ENCODE measurements at places on chromosomes 3 and 15.
A peak's percentile ranks its signal among the peaks of the same experiment; 100 is the strongest.

DNA sequence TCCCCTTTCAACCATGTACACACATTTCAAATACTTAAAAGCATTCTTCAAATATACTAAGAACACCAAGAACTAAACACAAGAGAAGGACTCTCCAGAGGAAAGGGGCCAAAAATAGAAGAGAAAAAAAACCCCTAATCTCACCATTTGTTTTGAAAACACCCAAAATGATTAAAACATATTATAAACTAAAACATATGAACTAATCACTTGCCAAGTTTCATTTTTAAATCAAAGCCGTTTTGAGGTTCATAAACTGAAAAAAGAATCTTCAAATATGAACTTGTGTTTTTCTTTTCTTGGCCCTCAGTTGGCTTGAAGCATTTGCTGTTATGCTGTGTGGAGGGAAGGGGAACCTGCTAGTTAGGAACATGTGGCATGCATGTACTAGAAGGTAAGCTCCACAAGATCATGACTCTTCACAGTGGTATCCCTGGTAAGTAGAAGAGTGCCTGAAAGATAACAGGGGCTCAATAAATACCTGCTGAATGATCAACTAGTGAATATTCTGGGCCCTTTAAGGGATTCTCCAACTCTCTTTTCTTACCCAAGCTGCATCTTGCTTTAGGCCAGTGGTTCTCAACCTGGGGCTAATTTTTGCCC, 224.5 kb downstream of the TIGIT start:
- DNase-seq = no peak

- no peak for DNase-seq
These were observed 975 bp downstream of the PCSK6 start for GRCh38 chr15:101488300-101489164.

DNA sequence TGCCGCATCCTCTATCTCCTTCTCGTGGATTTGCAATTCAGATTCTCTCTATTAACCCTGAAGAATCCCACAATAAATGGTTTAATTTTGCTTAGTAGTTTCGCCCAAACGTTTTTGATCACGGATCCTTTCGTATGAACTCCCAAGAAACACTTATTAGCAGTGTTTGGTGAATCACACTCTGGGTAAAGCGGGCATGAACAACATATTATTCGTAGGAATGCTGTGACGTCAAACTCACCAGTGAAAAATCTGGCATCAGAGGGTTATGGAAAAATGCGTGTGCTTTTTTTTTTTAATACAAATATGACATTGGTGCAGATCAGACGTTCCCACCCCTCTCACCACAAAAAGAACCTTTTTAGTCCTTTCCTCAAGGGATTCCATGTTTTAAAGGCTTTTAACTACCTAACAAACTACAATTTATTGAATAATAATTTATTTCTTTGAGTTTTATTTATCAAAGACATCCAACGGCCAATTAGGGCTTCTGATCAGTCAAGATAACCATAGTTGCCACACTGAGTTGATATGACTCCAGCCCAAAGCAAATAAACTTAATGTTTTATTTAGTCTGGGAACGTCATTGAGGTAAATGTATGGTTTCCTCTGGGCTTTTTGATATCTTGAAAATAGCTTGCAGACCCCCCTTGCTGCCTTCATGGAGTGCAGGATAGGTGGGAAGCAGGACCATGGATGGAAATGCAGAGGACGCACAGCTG, 45.5 kb upstream of the CGNL1 start:
- no peak for DNase-seq

DNA sequence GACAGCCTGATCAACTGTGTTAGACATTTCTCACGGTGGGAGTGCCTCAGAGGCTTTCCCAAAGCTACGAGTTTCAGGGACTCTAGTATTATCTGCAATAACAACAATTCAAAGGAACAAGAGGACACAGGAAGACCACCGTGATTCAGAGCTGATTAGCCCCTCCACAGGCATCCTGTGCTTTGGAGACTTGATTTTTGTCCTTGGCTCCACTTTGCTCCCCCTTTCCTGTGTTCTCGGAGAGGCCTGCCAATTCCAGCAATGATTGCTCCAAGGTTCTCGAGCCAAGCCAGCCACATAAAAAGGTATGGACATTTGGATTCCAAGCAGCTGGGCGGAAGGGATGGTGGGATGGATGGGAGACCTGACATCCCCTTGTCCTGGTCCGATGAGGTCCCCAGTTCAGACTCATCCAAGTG, 14.3 kb downstream of the EHD4 start:
- DNase-seq = no peak

- no peak for DNase-seq
These were observed 6.2 kb upstream of the TMF1 start for GRCh38 chr3:69058180-69058946.

DNA sequence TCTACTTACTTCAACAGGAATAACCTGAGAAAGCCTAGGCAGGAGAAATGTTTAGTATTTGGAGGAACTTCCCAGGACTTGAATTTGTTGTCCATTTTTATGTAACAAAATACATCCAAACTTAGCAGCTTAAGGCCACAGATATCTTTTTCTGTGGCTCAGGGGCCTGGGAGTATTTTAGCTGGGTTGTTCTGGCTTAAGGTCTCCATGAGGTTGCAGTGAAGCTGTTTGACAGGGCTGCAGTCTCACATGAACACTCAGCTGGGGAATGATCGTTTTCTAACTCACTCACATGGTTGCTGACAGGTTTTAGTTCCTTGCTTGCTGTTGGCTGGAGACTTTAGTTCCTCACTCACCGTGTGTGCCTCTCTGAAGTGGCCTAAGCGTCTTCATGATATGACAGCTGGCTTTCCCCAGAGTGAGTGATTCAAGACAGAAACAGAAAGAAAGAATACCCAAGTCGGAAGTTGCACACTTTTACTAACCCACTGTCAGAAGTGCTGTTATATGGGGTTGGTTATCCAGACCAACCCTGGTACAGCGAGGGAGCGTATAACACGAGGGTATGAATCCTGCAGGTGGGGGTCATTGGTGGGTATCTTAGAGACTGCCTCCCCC, 229.7 kb upstream of the TBL1XR1 start:
- DNase-seq = no peak

GRCh38 chr3:66367979-66368378, 132.8 kb downstream of the LRIG1 start:
- no peak for DNase-seq

DNA sequence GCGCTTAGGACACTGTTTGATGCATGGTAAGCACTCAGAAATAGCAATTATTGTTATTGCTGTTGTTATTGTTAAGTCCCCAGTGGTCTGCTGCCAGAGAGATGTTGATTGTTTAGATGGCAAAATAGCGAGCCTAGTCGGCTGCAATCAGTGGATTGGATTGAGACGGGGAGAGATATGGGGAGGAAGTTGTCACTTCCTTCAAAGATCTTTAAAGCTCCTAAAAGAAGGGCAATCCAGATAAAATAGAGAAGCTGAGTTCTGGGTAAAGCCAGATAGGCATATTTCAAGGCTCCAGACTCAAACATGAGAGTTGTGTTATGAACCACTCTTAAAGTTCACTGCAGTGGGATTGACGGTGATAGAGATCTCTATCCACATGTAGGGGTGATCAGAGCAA, 64.5 kb downstream of the RYR3 start:
- no peak for DNase-seq

GRCh38 chr3:104614564-104614963, 752.1 kb upstream of the ALCAM start:
- DNase-seq = no peak

GRCh38 chr3:148175214-148175613, 522.5 kb upstream of the AGTR1 start:
- no peak for DNase-seq

DNA sequence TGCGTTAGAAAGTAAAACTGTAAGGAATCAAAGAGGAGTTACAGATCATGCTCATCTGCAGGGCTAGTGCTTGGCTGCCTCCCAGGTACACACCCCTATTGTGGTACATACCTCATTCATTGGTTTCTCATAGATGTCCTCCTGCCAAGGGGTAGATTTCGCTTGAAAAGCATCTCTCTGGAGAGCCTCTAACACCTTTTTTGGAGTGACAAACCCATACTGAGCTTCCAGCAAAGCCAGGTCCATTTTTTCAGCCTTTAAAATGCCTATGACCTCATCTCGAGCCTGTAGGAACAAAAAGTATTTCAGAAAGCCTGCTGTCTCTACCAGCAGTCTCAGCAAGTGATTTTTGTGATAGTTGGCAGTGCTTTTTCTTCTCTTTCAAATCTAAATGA, 112.1 kb downstream of the CMSS1 start:
- peak; percentile 46 for DNase-seq

DNA sequence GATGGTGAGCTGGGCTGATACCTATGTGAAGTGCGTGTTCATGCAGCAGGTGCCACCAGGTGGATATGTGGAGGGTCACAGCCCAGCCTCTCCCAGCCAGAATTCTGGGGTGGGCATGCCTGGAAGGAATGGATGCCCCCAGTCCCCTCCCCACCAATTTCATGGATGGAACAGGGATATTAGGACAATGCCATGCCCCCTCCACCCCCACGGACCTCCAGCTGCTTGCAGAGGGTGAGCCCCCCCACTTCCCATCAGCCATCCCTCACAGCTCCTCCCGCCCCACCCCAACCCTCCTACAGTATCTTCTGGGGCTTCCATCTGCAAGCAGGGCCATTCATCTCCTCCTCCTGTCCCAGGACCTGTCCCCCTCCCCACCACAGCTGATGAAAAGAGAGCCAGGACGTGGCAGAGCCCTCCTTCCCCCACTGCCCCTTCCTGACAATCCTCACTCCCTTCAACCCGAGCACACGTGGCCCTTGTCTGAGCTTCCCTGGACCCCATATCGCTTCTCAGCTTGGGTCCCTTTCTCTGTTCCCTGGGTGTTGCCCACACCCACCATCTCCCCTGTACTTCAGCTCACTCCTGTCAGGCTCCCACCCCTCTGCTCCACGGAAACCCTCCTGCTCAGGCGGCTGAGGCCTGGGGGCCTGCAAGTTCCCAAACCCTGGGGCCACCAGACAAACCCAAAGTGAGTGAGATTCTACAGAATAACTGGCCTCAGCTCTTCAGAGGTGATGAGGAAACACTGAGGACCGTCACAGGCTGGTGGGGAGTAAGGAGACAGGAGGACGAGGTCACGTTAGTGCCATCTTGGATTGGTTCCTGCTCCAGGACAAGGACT, 2.8 kb upstream of the SEMA3G start:
- peak; percentile 12 for DNase-seq

GRCh38 chr3:133113927-133114597, 75.9 kb downstream of the TMEM108 start:
- no peak for DNase-seq

- no peak for DNase-seq
These were observed 208.3 kb downstream of the TJP1 start for GRCh38 chr15:29613951-29614382.

DNA sequence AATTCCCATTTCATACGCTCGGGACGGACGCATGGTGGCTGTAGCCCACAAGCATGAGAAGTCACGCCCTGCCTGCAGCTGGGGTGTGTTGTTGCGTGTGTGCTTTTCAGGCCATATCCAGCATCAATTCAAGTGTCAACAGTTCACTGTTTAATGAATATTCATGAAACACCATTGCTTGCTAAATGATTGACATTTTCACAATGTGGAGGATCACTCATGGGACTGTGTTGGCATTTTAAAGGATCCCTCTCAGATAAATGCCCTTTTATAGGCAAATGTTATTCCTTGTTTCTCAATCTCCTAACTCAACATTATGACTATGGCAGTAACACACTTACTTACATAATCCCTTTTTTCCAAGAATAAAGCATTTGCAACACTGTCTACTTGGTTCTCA, 511.3 kb downstream of the GABRG3 start:
- DNase-seq = no peak

DNA sequence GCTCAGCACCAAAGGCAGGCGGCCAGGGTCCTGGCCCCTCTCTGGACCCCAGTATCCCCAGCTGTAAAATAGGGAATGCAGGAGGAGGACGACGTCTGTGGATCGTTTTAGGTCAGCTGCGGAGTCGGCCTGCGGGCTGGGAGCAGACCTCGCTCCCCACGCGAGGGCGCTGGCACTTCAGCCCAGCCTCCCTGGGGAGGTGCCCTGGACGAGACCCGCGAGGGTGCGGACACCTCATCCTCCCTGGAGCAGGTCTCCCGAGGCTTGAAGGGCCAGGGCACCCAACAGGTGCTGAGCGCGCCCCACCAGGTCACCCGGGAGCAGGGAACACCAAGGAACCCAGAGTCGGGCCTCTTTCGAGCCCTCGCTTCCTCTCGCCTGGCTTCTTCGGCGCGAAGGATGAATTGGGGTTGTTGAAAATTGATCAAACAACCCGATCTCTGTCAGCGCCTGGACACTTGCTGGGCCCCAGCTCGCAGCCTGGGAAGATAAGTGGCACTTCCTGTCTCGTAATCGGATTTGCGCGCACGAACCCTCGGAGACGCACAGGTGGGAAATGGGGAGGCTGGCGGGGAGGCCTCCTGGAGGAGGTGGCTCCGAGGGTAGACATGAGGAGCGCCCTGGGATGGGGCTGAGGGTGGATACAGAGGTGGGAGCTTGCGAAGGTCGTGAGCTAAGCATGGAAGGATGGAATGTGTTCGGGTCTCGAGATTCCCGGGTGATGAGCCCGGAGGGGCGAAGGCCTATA, 588 bp upstream of the VIPR1 start:
- DNase-seq = peak; percentile 50

GRCh38 chr15:89175617-89176191, 45.7 kb downstream of the RLBP1 start:
- no peak for DNase-seq

GRCh38 chr3:123084738-123085237, 18.0 kb downstream of the PDIA5 start:
- DNase-seq = no peak

DNA sequence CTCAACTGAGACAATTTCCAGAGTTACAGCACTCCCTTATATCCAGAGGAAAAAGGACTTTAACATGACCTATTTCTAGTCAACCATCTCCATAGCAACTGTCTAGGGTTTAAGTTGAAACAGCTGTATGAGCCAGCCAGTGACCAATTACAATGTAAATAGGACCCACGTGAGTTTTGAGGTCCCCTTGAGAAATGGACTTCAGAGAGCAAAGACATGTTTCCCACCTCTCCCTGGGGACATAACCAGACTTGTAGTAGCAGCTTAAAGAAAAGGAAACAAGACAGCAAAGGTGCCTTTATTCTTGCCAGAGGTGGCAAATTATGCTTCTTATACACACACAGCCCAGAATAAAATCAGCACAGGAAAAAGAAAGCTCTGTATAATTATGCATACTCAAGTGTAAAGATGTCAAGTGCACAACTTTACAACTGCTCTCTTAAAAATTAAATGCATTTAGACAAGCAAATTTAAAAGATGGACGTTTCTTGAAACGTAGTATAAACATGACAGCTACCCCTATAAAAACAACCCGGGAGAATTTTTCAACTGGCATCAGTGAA, 40.2 kb downstream of the SUMF1 start:
- no peak for DNase-seq

- DNase-seq = no peak
These were observed 58.6 kb downstream of the PRICKLE2 start for GRCh38 chr3:64166584-64167162.

DNA sequence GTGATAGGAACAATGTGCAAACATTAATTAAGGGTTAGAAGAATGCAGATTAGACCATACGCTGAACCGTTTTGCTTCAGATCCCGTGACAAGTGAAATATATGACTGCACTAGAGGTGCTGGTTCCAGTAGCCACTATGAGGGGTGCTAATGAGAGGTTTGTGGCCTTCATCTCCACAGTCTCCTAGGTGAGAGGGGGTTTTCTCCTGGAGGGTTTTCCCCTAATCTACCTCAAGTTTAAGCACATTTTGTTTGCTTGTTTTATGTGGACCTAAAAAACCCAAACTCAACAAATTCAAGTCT, 13.7 kb upstream of the SHF start:
- DNase-seq = no peak

- DNase-seq = no peak
These were observed 519.3 kb upstream of the ARPP21 start for GRCh38 chr3:35120026-35120425.

Measured in left ventricle myocardium inferior (tissue), 1 donor.